ENCODE measurements at places on chromosomes 12 and 14.

DNA sequence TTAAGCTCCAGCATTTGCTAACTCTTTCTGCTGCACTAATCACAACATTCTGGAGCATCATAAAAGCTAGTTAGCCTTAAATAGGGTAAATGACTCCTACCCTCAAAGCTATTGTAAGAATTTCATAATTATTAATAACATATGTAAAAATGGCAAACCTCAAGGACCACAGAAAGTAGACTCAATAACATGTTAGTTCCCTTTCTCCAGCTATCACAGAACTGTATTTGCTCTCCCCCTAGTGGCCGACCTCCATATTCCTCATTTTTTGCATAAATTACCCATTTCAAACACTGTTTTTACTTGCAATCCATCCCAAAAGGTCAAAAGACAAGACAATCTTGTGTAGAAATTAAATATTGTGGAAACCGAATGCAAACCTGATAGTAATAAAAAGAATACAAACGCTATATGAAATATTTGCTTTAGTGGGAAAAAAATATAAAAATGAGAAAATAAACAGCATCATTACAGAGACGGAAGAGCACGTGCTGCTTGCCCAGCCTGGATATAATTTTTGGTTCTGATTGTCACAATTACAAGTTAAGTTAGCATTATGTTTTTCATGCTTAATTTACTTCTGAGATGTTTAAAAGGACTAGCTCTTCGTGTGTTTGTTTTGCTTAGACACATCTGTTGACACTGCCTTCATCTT, 97.9 kb downstream of the RERGL start:
- DNase-seq: peak; percentile 21

- no peak for DNase-seq
Measured at GRCh38 chr12:70966996-70967790, 46.7 kb upstream of the PTPRR start.

DNA sequence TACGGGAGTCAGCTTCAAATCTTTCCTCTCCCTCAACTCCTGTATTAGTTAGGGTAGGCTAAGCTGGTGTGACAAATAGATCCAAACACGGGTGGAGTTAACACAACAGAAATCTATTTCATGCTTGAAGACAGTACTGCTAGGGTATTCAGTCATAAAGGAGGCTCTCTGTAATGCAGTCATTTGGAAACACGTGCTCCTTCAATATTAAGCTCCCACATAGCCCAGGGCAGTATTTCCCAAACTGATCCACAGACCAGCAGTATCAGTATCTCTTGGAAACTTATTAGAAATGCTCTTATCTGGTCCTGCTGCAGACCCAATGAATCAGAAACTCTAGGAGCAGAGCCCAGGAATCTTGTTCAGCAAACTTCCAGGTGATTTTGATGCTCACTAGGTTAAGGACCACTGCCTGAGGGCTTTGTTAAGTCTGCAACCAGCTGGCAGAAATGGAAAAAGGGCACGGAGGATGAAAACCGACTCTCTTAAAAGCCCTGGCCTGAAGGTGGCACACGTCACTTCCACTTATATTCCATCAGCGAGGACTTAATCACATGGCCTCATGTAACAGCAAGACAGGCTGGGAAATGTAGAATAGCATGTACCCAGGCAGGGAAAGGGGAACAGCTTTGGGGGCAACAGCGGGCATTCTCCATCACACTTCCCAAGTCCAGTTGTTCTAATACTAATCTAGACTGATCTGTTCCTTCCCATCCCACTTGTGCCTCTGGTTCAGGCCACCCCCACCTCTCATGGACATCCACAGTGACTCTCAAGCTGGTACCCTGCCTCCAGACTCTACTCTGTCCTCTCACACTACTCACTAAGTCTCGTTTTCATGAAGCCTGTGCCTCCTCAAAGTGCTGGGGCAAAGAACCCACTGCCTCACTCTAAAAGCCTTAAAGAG, 38.2 kb upstream of the RIC8B start:
- DNase-seq: peak; percentile 4

GRCh38 chr14:64612021-64612380, 62.2 kb downstream of the PPP1R36 start:
- no peak for DNase-seq

DNA sequence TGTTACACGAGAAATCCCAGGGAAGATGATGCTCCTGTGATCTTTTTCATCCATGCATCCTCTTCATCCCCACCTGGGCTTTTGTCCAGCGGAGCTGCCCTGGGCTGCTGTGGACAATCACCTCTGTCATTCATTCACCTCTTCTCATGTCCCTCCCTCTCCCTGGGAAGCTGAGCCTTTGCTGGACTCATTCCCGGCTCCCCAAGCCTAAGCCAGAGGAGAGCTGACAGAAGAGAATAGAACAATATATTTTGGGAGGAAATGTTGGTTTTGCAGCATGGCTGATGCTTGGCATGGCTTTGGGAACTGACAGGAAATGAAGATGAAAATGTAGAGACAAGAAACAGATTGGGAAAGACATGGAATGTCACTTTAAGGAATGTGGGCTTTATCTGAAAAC, 177.4 kb downstream of the DICER1 start:
- DNase-seq: no peak

DNA sequence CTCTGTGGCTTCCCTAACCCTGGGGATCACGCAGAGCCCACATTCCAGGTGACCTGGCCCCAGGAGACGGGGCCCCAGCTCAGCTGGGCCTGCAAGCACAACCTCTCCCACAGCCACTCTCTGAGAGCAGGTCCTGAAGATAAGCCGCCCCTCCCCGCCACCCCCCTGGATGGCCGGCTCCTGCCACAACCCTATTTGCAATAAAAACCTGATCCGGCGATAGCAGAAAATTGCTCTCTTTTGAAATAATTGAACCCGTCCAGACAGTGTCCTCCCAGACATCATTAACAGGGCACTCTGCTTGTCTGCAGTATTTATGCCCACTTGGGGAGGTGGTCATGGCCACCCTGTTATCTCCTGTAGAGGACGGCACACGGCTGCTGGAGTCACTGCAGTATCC, 5.0 kb downstream of the C14orf180 start:
- DNase-seq: no peak

- no peak for DNase-seq
Measured at GRCh38 chr12:4771172-4771959, 51.2 kb downstream of the GALNT8 start.

DNA sequence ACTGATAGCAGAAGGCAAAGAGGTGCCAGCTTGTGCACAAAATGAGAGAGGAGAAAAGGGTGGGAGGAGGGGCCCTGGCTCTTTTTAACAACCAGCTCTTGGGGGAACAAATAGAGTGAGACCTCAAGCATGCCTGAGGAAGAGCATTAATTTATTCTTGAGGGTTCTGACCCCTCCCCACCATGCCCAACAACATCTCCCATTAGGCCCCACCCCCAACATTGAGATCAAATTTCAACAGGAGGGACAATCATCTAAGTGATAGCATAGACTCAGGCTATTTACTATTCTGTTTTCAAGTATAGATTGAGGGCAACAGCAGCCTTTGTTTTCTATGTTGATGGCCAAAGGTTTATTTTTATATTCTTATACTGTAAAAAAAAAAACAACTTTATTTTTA, 59.7 kb downstream of the FUT8 start:
- no peak for DNase-seq

- no peak for DNase-seq
Measured at GRCh38 chr12:100721169-100721568, 73.4 kb upstream of the ANO4 start.

DNA sequence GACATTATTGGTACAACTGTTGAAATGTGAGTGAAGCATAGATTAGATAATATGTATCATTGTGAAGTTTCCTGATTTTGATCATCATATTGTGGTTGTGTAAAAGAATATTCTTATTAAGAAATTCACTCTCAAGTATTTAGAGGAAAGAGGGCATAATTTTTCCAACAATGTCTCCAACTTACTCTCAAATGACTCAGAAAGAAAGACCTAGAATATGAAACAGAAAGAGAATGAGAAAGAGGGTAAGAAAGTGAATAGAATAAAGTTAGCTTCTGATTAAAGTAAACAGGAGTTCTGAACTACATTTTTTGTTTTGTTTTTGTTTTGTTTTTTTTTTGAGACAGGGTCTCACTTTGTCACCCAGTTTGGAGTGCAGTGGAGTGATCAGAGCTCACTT, 123.0 kb downstream of the CPNE8 start:
- DNase-seq: no peak

- DNase-seq: no peak
Measured at GRCh38 chr12:52060498-52061177, 9.1 kb upstream of the ATG101 start.

DNA sequence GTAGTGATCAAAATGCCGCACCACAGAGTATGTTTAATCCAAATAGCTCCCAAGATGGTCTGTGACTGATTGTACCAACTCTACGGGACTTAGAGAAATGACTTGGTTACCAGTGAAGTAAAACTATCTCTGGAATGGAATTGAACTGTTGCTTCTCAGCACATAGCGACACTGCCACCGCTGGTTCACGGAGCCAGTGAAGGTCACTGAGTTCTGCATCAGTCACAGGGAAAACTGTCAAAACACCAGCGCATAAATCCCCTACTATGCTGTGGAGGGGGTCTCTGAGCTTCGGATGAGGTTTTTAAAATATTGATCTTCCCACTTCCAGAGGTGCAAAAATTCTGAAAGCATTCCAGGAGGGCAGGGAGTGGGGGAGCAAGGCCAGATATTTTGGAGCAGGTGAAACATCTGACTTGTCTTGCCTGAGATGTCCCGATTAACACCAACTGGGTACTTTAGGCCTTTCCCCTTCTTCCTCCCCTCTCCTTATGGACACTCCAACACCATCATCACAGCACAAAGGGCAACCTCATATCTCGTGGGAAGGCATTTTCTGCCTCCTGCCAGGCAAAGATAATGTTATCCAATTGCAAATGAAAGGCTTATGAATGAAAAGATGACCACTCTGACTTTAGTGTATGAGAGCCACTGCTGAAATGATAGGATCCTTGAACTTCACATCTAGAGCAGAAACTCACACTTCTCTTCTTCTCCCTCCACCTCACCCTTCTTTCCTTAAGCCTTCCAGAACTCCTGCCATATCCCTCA, 2.0 kb upstream of the PLXNC1 start:
- no peak for DNase-seq

- peak; percentile 37 for DNase-seq
Measured at GRCh38 chr14:76773188-76773885, 12.1 kb downstream of the VASH1 start.

DNA sequence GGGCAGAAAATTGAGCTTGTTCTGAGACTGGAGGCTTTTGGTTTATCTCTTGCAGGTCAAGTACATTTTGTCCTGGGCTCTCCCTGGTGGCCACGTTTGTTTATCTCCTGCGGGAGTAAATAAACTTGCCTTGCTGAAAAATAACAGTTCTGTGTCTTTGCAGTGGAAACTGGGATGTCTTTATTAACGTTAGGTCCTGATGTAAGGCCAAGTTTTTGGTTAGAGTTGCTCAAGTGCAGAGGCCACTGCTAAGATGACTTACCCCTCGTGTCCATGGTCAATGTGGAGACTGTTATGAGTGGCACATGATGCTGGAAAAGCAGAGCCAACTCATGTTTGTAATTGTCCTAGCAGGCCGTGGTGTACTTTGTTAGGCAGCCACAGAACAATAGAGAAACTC, 3.8 kb downstream of the PTPN11 start:
- no peak for DNase-seq

DNA sequence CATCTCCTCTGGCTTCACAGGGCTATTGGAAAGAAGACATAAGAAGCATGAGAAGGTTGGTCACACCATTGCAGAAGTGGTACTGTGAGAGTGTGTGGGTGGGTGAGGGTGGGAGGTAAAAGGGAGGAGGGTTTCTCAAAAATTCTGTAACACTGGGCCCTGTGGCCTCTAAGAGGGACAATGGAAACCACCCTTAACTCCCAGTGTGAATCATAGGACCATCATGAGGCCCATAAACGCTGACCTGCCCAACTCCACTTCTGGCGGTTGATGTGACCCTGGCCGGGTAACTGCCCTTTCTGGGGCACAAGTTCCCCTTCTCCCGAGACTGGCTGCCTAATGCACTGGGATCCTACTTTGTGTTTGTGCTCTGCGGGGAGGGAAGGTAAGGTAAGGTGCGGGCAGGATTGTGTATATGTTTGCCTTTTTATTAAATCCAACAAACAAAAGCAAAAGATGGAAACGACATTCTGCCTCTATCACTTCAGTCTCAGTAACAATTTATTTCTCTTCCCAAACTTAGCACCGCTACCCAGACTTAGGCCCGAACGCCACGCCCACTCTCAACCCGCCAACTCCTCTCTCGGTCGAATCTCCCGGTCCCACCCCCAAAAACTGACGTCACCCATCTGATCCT, 551 bp downstream of the METTL1 start:
- DNase-seq: peak; percentile 55

DNA sequence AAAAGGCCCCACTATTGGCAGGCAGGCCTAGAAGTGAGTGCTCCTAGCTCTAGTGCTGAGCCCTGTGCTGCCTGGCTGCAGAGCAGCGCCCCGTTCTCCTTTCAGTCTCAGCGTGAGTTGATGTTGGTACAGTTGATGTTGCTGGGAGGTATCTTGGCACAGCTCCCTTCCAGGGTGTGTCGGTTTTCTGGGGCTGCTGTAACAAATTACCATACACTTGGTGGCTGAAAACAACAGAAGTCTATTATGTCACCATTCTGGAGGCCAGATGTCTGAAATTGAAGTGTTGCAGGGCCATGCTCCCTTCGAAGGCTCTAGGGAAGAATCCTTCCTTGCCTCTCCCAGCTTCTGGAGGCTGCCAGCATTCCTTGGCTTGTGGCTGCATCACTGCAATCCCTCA, 151.4 kb downstream of the TSPAN9 start:
- no peak for DNase-seq

GRCh38 chr12:88573583-88573982, 6.7 kb downstream of the KITLG start:
- no peak for DNase-seq

- no peak for DNase-seq
Measured at GRCh38 chr14:71238835-71239234, 331.6 kb downstream of the PCNX1 start.

- DNase-seq: no peak
Measured at GRCh38 chr14:104427131-104427851, 152.3 kb upstream of the C14orf180 start.

DNA sequence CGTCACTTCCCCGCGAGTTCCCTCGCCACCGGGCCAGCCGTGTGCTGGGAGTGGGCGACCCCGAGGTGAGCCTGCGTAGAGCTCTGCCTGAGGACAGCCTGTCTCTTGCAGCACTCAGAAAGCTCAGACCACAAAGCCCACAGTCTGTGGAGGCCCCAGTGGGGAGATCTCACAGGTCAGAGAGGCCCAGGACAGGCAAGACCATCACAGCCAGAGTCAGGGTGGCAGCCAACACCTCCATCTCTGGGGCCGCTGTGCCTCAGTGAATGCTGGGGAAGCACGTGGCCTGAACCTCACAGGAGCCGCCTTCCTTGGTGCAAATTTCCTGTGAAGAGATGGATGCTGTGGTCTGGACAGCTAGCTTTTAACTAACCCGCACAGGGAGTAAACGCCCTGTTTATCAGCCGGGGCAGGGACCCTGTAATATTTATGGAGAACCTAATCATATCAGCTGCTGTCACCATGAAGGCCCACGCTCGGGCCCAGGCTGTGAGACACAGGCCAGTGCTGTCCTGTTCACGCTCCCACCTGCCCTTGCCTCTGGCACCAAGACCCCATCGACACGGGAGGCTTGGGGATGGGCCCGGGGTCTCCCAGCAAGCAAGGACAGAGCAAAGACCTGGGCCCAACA, 56.9 kb downstream of the CDC42BPB start:
- no peak for DNase-seq
